Activated CD8-positive, alpha-beta memory T cell treated with anti-CD3 and anti-CD28 coated beads for 1 hour (primary cell): ENCODE measurements at places on chromosomes 1 and 21.

- DNase-seq, result no peak
These were observed 136.1 kb upstream of the ARHGEF16 start for GRCh38 chr1:3318329-3318728.

DNA sequence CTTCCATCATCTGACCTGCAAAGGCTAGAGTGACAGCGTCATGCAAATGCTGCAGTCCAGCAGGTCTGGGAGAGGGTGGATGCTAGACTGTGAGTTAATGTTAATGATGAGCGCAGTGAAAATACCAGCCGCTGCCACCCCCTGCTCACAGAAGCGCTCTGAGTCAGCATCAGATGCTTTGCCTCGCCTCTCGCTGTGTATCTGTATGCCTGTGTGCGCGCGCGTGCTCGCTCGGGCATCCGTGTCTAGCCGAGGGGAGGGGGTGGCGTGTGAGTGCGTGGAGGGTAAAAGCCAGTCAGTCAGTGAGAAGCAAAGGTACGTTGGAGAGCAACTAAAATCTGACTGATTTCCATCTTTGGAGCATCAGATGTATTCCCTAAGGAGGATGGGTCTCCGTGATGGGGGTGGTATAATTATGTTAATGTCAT is 858.7 kb downstream of the USP25 start:
- DNase-seq, result no peak

DNA sequence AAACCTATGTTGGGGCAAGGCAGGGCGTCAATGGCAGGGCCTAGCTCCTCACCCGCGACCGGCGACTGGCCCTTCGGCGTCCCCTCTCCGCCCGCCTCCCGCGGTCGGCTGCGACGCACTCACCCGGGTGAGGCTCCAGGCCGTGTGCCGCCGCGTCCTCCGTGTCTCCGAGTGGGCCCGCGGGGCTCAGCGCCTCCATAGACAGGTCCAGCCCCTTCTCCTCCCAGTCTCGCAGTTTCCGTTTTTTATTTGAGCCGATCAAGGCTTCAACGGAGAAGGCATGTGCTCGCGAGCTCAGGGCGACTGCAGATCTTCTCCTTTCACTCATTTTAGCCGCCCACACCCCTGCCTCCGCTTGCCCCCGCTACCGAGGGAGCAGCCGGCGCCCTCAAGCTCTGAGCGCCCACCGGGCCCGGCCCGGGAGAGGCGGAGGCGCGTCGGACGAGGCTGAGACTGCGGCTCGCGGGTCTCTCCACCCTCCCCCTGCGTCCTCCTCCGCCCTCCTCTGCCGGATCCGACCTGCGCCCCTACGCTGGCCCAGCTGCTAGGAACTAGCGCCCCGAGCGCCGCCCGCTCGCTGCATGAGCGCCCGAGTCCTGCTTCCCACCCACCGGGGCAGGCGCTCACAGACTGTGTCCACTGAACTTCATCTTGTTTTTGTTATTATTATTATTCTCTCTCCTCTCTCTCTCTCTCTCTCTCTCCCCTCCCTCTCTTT is 516 bp downstream of the TBX15 start:
- DNase-seq, result no peak

- DNase-seq, result no peak
These were observed 71.7 kb downstream of the APP start for GRCh38 chr21:26098772-26099397.

GRCh38 chr1:172544481-172545104 is 11.6 kb downstream of the SUCO start:
- DNase-seq, result no peak

DNA sequence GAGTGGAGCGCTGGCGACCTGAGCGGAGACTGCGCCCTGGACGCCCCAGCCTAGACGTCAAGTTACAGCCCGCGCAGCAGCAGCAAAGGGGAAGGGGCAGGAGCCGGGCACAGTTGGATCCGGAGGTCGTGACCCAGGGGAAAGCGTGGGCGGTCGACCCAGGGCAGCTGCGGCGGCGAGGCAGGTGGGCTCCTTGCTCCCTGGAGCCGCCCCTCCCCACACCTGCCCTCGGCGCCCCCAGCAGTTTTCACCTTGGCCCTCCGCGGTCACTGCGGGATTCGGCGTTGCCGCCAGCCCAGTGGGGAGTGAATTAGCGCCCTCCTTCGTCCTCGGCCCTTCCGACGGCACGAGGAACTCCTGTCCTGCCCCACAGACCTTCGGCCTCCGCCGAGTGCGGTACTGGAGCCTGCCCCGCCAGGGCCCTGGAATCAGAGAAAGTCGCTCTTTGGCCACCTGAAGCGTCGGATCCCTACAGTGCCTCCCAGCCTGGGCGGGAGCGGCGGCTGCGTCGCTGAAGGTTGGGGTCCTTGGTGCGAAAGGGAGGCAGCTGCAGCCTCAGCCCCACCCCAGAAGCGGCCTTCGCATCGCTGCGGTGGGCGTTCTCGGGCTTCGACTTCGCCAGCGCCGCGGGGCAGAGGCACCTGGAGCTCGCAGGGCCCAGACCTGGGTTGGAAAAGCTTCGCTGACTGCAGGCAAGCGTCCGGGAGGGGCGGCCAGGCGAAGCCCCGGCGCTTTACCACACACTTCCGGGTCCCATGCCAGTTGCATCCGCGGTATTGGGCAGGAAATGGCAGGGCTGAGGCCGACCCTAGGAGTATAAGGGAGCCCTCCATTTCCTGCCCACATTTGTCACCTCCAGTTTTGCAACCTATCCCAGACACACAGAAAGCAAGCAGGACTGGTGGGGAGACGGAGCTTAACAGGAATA is 4.2 kb downstream of the TFAP2E start:
- no peak for DNase-seq

- no peak for DNase-seq
These were observed 3.0 kb upstream of the TMEM52 start for GRCh38 chr1:1921901-1922701.

DNA sequence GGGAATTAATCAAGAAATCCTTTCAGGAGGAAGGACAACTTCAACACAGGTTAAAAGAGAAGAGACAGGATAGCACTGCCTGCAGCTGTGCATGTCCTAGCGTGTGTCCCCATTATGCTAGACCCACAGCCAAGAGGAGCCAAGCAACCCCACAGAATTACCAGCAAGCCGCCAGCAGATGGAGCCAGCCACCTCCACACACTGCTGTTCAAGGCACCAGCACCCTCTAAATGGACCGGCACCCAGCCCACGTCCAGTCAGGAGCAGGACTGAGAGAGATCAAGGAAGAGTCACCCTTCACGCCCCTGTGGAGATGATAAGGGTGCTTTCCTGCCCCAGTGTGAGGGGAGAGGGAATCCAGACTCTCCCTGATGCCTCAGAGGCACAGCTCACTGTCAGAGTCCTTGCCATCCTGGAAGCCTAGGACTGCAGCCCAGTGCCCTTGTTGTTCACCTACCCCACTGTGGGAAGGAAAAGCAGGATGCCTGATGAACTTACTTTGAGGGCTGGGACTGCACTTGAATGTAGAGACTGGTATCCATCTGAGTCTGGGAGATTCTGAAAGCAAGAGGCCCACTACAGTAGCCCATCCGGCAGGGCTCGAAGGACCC is 37.1 kb upstream of the CTTNBP2NL start:
- DNase-seq, result peak; percentile 3

DNA sequence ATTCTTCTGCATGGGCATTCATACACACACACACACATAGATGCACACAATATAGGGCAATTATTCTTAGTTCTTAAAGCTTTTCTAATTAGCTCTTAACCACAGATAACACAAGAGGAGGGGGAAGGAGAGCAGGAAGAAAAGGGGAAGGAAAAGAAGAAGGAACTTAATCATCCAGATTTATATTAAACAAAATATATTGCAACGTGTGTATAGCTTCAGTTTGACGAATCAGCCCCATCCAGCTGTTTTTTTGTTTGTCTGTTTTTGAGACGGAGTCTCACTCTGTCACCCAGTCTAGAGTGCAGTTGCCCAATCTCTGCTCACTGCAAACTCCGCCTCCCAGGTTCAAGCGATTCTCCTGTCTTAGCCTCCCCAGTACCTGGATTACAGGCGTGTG is 21.7 kb upstream of the ANKRD13C start:
- no peak for DNase-seq

DNA sequence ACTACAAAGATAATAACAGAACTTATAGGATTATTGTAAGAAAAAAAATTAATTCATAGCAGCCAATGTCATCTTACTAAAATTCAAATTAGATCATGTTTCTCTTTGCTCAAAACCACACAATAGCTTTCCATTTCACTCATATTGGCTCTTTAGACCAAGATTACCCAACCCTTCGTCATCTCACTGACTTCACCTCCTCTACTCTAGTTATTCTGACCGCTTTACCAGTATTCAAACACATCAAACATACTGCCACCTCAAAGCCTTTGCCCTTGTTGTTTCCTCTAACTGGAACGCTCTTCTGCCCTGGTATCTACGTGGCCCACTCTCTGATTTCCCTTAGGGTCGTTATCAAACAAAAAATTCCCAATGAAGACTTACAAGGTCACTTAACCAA is 1.7 kb downstream of the ANGPTL3 start:
- DNase-seq, result no peak
